ENCODE measurements at places on chromosomes 13 and 19.

DNA sequence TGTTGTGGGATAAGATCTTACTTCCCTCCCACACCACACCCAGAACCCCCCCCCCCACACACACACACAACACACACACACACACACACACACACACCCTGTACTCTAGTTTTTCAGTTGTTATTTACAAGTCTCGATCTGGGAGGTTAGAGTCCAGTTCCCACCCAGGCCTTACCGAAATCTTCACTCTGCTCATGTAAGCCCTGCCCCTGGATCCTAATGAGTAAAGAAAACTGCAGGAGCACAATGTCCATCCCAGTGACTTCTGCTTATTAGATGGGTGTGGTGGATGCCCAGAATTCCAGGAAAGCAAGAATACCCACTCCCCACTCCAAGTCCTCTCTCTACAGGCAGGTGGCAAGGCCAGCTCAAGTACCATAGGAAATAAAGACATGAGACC, 23.0 kb downstream of the STARD13 start:
- no peak for DNase-seq

GRCh38 chr19:41076286-41076685, 12.0 kb upstream of the CYP2A13 start:
- no peak for DNase-seq

DNA sequence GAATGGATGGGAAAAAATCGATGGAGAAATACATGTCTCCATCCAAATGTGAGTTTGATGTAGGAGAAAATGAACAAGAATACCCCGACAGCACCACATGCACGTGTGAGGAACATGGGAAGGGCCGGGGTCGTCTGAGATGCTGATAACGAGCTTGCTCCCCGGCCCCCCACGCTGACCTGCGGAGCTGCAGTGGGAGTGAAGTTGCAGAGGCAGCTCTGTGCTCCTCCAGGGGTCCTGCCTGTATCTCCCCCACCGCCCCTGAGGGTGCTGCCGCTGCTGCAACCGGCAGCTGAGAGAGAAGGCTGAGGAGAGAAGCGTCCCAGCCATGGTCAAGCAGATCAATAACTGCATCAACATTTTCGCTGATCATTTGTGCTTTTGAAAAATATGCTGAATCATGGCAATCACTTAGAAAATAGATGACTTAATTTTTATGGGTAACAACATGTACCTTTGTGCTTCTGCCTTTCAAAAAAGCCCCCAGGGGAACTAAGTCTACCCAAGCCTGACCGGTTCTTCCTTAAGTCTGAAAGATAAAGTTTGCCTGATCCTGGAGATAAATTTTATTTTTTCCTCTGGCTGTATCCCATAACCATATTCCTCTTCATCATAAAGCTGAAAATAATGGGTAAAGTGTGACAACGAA, 18.2 kb upstream of the NAXD start:
- no peak for DNase-seq

GRCh38 chr19:46913852-46914430, 53.1 kb downstream of the ARHGAP35 start:
- DNase-seq: peak; percentile 24

DNA sequence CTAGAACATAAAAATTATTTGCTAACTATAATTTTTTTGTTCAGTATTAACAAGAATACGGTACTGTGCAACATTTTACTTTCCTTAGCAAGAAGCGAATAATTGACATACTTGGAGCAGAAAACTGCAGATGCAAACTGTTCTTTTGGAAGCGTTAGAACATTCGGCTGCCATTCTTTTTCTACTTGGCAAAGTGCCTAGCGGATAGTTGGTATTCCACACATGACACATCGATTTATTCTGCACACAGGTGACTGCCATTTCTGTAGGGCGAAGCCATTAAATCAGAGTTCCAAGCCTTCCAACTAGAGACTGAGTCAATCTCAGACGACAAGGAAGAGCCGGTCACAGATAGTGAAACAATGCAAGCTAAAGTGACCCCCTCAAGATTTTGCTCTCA, 117.4 kb downstream of the TRPC4 start:
- DNase-seq: no peak

DNA sequence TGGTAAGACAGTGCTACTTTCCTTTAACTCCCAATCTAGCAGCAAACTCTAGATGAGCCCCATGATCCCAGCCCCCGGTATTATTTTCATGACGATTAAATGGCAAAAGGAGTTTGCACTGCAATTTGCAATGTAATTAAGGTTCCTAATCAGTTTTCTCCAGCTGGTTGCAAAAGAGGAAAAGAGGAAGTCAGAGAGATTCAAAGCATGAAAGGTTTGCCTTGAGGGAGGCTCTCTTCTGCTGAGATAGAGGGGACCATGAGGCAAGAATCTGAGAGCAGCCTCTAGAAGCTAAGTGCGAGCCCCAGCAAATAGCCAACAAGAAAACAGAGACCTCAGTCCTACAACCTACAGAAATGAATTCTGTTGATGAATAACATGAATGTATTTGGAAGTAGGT, 527.1 kb downstream of the UQCRFS1 start:
- DNase-seq: no peak

DNA sequence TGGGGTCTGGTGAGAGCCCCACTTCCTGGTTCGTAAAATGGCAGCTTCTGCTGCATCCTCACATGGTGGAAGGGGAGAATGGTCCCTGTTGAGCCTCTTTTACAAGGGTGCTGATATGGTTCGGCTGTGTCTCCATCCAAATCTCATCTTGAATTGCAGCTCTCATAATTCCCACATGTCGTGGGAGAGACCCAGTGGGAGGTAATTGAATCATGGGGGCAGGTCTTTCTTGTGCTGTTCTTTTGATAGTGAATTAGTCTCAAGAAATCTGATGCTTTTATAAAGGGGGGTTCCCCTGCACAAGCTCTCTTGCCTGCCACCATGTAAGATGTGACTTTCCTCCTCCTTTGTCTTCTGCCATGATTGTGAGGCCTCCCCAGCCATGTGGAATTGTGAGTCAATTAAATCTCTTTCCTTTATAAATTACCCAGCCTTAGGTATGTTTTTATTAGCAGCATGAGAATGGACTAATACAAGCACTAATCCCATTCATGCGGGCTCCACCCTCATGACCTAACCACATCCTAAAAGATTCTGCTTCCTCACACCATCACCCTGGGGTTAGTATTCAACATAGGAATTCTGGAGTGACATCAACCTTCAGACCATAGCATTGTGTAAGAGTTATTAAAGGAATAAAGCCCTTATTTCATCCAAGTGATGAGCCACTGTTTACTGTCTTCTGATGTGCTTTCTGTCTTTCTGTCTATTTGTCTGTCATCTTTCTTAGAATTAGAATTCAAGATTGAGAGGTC, 159.0 kb upstream of the IRS2 start:
- DNase-seq: no peak

DNA sequence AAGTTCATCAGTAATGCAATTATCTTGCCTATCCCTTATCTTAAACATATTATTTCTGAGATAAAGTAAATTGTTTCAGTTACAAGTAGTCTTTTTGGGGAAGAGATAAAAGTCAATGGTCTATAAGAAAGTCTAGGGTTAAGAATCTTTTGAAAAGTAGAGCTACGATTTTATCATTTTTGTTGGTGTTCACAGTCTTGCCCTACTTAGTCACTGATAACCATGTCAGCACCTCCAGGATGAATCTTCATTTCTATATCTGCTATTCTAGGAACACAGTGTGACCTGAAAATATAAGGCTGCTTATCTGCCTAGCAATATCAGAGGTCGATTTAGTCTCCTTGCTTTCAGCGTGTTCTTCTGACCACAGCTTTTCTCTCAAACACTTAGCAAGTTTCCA, 1676.5 kb upstream of the PRR20A start:
- DNase-seq: no peak

DNA sequence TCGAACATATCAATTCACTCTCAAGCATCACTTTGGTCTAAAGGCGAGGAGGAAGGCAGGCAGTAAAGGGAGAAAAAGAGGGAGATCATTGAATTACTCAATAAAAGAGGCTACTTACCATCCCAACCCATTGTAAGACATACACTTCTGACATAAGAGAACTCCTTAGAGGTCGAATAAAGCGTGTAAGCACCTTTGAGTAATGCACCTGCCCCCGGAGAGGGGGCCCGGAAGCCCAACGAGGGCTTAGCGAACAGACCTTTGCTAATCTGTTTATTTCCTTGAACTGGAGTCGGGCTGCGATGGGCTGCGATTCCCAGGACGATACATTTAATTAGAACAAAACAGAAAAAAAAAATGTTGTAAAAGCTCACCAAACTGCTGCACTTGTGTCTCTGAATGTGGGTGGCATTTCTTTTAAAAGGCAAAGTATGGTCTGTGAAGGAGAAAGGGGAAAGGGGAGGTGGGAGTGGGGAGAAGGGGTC, 3.0 kb downstream of the ZC3H4 start:
- peak; percentile 66 for DNase-seq

GRCh38 chr19:39850892-39851291, 4.7 kb upstream of the FBL start:
- DNase-seq: no peak

DNA sequence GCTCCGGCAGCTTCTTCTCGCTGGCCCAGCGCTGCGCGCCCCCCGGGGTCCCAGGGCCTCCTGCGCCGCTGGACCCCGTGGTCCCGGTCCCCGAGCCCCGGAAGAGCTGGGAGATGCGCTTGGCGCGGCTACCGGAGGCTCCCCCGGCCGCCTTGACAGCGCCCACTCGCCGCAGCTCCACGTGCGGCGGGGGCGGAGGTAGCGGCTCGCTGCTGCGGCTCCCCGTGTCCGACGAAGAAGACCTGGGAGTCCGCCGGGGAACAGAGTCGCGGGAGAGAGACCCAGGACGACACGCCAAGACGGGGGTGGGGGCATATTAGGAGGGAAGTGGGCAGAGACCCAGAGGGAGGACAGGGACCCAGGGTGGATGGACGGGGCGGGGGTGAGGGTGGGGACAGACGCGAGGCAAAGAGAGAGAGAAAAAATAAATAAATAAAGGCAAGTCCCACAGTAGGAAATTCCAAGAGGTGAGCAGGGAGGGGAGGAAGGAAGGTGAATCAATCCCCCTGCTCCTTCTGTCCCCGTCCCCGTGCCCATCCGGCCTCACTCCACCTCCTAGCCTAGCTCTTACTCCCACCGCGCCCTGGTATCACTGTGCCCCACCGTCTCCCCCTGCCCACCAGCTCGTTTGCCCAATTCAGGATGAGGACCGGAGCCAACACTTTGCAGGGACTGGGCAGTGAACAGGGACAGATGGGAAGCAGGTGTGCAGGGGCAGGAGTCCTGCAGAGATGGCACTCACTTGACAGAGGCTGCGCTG, 826 bp downstream of the RASIP1 start:
- no peak for DNase-seq

DNA sequence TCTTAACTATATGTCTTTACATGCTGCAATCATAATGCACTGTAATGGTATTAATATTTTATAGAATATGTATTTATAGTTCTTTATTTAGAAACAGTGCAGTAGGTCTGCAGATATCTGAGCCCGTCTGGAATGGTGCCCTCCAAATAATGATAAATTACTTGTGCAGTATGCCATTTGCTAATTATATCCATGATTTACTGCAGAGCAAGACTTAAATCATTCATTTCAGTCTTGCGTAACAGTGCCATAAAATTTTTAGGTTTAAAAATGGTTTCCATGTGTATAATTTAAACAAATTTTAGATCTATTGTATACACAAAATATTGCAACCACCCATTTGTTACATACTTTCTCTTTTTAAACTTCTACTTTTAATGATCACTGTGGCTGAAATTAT, 175.1 kb downstream of the ZNF536 start:
- DNase-seq: no peak

GRCh38 chr13:104387510-104387909, 1321.3 kb upstream of the SLC10A2 start:
- no peak for DNase-seq

DNA sequence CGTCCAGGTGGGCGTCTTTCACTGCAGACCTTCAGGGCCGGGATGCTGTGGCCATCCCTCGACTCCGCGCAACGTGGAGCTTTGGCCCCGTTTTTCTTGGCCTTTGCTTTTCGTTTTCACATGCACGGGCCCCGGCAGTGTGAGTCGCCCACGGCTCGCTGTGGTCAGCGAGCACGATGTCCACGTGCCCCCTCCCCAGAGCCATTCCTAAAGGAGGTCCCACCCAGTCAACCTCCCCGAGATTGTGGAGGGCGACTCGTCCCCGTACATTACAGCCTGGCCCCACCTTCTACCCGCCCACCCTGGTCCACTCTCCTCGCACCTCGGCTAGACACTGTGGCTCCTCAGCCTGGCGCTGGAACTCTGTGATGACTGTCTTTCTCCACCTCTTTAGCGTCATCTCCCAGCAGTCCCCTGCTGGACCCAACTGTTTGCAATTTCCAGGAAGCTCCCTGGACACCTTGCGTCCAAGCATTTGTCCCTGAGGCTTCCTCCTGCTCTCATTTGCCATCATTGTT, 405 bp downstream of the ZNF446 start:
- no peak for DNase-seq

- DNase-seq: no peak
Measured at GRCh38 chr19:54035215-54036178, 28.2 kb downstream of the VSTM1 start.

DNA sequence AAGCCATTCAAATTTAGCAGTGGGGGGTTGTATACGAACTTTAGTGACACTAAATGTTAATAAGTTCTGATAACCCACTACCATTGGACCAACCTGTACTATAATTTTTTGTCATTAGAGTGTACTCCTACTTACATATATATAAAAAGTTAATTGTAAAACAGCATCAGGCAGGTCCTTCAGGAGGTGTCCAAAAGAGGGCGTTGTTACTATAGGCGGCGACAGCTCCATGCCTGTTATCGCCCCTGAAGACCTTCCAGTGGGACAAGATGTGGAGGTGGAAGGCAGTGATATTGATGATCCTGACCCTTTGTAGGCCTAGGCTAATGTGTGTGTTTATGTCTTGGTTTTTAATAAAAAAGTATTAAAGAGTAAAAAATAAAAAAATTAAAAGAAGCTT, 27.5 kb downstream of the SPRYD7 start:
- DNase-seq: no peak

DNA sequence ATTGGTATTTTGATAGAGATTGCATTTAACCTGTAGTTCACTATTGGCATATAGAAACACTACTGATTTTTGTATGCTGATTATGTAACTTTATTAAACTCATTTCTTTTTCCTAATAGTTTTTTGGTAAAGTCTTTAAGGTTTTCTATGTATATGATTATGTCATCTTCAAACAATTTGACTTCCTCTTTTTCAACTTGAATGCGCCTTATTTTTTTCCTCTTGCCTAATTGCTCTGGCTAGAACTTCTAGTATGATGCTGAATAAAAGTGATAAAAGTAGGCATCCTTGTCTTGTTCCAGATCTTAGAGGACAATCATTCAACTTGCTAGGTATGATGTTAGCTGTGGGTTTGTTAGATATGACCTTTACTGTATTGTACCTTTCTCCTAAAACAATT, 1034.9 kb downstream of the PCDH9 start:
- DNase-seq: no peak

GRCh38 chr19:2048104-2048958, 2.7 kb downstream of the MKNK2 start:
- no peak for DNase-seq

- no peak for DNase-seq
Measured at GRCh38 chr13:103326326-103326725, 260.1 kb upstream of the SLC10A2 start.

- DNase-seq: no peak
Measured at GRCh38 chr13:48775804-48776203, 122.1 kb downstream of the CYSLTR2 start.
